H4 (cell line): ENCODE measurements at places on chromosomes 11 and 22. TPM values are rescaled to one million over a fixed set of nuclear protein-coding genes. Genes with fewer than 3 reads are reported as not detected.
A peak's percentile ranks its signal among the peaks of the same experiment; 100 is the strongest.

GRCh38 chr11:61630089-61630488 is 49.2 kb upstream of the SYT7 start:
- no peak for DNase-seq

DNA sequence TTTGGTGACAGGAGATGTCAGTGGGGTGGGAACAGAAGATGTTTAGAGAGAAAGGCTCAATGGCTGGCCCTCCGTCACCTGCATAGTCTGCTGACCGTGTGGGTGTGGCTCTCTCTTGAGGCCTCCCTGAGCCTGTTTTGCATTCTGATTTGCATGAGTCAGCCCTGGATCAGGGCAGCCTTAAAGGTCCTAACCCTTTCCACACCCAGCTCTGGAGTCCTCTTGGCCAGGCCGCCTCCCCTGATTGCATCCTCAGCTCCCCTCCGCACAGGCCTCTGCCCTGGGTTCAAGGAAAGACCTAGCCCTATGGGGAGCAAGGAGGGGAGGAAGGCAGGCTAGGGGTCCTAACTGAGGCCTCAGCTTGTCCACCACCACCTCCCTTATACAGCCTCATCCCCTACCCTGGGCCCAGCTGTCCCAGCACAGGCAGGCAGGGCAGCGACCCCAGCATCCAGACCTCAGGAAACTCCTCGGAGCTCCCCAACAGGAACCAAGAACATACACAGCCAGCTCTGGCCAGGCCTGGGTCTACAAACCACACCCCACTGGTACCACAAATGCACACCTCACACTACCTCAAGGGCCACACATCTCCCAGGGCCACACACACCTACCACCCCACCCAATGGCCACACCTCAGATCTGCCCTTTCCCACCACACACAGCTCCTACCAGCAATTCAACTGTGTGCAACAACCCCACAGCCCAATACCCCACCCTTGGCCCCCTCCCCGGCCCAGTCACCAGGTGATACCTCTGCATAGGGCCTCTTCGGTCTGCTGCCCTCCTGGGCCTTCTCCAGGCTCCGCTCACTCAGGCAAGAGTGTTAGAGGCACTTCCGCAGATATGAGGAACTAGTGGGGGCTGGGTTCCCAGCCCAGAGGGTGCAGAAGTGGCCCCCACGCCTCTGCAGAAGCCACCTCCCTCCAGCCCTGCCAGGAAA is 13.7 kb downstream of the ARAP1 start:
- no peak for DNase-seq

GRCh38 chr11:2779499-2779980 is 79.7 kb upstream of the KCNQ1OT1 start:
- DNase-seq, result no peak

- peak; percentile 94 for DNase-seq
Observed at GRCh38 chr22:29553351-29554224, at the start of gene THOC5. TSS of gene THOC5 (minus strand) at chr22:29553757. CDS start at chr22:29549147, 4,610 bp downstream.

LUZP2 gene
- total RNA-seq, result 0.25 and 0.77 TPM in 2 replicates

ARHGAP1 gene
- 9.5 and 16.2 TPM in 2 replicates for total RNA-seq
